EL (cell line): ENCODE measurements at places on chromosomes 2 and 18.

DNA sequence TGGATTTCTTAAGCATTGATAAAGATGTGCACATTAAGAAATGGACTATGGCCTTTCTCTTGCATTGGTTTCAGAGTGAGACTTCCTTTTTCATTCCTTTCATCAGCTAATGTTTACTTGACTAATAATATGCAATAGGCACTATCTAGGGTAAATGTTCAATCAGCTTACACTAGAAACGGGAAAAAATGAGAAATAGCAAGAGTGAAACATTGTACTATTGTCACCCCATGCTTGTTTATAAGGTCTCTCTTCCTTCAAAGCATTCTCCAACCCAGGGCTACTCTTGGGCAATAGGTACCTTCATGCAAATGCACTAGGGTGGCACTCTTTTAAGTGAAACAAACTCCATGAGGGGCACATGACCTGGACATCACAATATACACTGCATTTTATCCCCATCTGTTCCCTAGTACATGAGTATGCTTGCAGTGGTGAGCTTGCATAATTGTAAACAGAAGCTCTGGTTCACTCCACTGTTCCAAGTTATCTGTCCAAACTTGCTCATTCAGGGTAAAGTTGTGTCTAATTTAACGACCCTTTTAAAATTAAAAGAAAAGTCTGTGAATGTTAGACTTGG, 402.3 kb downstream of the ERBB4 start:
- DNase-seq = no peak

- DNase-seq = peak; percentile 2
Observed at GRCh38 chr2:25453199-25453905, 111.6 kb upstream of the DNMT3A start.

GRCh38 chr2:207184348-207184747, 18.6 kb upstream of the KLF7 start:
- peak; percentile 55 for DNase-seq

DNA sequence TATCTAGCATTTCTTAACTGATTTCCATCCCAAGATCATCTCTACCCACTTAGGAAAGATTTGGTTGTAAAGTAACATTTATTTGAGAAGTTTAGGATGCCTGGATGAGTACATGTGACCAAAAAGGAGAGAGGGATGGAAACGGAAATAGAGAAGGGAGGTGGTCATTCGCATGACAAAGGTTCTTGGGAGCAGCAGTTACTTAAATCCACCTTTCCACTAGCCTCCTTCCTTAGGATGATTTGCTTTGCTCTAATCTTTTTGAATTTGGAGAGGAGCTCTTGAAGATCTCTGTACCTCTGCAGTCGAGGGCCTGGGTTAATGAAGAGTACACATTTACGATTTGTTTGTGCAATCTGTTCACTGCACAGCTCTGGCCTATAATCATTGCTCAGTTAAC, 623.5 kb downstream of the EPHA4 start:
- no peak for DNase-seq

- no peak for DNase-seq
Observed at GRCh38 chr2:201808027-201808426, 1.7 kb downstream of the CDK15 start.

GRCh38 chr2:237180987-237181386, 95.3 kb downstream of the COPS8 start:
- DNase-seq = peak; percentile 39

DNA sequence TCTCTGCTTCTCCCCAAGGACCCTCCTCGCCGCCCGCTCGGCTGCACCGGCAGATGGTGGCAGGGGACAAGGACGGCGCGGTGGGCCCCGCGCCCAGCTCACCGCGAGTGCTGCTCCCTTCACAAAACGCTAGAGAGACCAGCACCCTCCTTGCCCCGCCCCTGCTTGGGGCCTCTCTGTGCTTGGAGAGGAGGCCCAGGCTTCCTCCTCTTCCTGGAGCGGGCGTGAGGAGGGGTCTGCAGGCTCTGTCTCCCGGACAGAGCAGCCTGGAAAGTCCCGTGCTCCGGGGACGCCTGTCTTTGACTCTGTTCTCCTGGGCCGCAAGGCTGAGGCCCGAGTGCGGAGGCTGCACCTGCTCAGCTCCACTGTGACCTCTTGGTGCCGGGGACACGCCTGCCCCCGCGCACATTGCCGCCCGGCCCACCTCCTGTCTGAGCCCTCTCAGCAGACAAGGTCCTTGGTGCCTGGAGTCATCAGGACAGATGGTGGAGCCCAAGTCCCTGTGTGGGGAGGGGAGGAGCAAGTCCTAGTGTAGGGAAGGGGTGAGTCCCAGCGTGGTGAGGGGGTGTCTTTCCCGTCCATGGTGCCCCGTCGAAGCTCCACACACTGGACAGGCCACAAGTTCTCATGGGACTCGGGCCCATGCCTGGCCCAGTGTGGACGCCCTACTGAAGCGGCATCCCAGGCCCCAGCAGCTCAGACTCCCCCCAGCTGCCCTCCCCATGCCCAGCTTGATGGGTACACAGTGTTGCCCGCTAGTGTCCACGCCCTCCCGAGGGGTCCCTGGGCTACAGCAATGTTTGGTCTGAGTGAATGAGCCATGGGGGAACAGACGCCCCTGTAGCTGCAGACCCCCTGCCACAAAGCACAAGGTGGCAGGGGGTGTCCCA, 33.8 kb downstream of the RTP5 start:
- DNase-seq = no peak

DNA sequence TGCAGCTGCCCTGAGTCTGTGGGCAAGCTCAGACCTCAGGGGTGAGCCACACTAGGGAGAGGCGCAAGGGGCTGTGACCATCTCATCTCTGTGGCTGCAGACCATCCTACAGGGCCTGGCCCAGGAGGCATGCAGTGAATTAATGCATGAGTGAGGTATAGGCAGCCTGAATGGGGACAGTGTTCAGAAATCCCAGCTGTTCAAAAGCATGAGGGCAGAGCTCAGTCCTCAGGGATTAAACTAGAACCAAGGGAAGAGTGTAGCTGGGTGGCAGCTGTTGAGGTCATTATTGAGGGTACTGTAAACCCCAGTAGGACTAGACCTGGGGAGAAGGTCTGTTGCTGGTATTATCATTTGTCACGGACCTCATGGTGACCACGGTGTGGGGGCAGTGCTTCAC, 17.0 kb downstream of the TMEM177 start:
- DNase-seq = no peak

GRCh38 chr18:12239431-12239830, 14.7 kb upstream of the CIDEA start:
- peak; percentile 53 for DNase-seq

- DNase-seq = no peak
Observed at GRCh38 chr2:129813404-129813803, 166.1 kb upstream of the RAB6C start.

GRCh38 chr18:46464926-46465655, 191.9 kb downstream of the LOXHD1 start:
- no peak for DNase-seq

GRCh38 chr18:13635046-13635445, 91.3 kb downstream of the FAM210A start:
- no peak for DNase-seq

DNA sequence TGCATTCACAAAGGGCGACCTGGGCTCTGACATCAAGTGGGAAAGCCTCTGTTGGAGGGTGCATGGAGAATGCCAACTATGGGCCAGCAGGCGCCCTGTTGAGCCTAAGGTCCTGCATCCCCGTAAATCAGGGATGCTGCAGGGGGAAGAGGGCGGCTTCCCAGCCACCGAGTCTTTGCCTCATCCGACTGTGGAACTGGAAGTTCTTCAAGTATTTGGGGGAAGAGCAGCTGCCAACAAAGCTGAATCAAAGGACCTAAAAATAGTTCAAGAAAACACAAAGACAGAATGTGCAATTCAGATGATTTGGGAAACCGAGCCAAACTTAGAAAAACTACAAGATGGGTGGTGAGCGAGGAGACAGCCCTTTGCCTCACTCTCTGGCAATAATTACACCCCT, 281.1 kb upstream of the MGAT5 start:
- DNase-seq = no peak

GRCh38 chr18:43220691-43221090, 56.6 kb downstream of the SYT4 start:
- DNase-seq = no peak

GRCh38 chr2:127355407-127356008, 32.3 kb downstream of the MAP3K2 start:
- DNase-seq = peak; percentile 15

DNA sequence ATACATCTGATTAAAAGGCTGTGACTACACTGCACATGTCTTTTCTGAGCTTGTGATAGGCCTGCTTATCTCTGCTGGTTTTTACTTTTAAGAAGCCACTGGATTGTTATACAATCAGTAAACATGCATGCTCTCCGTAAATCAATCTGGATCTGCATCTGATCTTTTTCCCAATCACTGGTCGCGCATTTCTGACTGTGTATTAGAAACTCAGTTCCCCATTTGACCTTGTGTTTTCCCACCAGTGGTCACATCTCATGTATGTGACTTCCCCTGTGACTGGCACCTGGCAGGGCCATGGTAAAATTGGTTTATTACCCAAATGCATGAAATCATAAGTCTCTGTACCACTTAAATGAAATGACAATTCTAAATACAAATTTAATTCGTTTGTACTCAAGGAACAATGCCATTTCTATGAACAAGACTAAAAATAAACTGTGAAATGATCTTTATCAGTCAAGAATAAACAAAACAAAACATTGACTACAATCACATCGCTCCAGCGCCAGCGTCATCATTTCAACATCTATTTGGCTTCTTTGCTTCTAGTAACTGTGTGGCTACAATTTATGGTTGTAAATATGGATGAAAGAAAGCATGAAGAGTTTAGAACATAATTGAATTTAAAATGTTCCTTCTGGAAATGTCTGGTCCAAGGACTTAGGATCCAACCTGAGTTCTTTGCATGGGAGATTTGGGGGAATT, 396.6 kb upstream of the TRIB2 start:
- DNase-seq = no peak

- DNase-seq = peak; percentile 52
Observed at GRCh38 chr2:226077031-226077430, 677.5 kb downstream of the NYAP2 start.

- peak; percentile 97 for DNase-seq
Observed at GRCh38 chr18:62450546-62451410, 72.0 kb upstream of the ZCCHC2 start.
